Activated CD8-positive, alpha-beta memory T cell treated with anti-CD3 and anti-CD28 coated beads for 1 hour (primary cell): ENCODE measurements at places on chromosomes 1 and 21.

DNA sequence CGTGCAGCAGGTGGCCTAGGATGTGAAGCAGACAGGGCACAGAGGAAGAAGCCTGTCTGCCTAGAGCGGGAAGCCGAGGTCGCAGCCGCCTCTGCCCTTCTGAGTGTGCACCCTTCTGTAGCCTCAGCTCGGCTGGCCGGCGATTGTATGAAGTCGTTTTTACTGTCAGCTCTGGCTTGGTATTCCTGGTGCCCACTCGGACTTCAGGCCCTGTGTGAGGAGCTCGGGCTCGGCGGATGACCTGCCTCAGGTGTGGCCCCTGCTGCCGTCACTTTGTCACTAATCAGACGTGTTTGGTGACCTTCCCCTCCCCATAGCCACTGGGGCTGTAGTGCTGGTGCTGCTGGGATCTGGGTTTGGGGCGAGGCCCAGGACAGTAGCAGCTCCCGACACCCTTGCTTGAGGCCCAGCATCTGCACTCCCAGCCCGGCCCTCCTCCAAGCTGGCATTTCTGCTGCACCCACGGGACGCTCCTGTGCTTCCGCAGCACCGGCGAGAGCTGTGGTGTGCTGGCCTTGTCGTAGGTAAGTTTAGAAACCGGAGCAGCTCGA is 18.1 kb downstream of the SLX9 start:
- DNase-seq: no peak

DNA sequence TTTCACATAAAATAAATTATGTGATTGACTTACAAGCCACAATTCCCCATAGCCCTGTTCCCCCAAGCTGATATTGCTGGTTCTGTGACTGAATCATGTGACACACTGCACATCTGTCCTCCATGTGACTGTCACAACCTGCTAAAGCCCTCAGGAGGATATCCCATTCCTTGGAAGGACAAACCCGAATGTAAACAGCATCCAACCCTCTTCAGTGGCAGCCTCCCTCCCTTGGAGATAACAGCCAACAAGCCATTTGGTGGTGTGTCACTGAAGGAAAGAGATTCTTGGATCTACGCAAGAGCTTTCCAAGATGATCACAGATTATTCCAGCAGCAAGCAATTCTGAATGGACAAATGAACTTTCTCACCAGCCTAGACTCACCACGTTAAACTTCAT is 153.9 kb upstream of the TIAM1 start:
- no peak for DNase-seq

DNA sequence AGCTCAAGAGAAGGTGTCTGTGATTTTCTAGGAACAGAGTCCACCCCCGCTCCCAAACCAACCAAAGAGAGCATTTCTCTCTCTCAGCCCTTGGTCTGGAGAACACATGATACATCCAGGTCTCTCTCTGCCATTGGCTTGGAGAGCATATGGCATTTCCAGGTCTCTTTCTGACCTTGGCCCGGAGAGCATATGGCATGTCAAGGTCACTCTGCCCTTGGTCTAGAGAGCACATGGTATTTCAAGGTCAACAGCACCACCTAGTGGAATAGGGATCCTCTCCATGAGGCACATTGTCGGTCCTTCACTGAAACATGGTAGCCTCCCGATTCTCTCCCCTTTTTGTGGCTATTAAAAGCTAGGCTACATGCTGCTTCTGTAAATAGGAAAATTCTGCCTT is 437.7 kb upstream of the OLFM3 start:
- no peak for DNase-seq

- DNase-seq: no peak
These were observed 8.1 kb upstream of the POFUT2 start for GRCh38 chr21:45295576-45296365.

GRCh38 chr1:217228689-217229088 is 402.2 kb downstream of the GPATCH2 start:
- DNase-seq: no peak

DNA sequence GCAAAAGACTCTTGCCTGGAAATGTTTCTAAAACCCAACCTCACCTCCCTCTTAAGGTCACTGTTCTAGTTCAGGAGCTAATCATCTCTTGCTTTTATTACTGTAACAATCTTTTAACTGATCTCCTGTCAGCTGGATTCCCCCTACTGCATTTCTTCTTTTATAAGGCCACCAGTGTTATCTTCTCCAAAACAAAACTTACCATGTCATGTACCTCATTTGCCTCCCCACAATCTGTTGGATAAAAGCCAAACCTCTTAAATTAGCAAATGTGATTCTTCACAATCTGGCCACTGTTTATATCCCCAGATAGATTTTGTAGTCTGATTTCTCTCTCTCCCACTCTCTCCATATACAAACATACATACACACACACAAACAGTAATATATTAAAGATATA is 143.3 kb downstream of the DENND1B start:
- no peak for DNase-seq

- no peak for DNase-seq
These were observed 71.6 kb upstream of the CASZ1 start for GRCh38 chr1:10867914-10868598.

GRCh38 chr1:177592624-177593023 is 377.2 kb downstream of the SEC16B start:
- no peak for DNase-seq

DNA sequence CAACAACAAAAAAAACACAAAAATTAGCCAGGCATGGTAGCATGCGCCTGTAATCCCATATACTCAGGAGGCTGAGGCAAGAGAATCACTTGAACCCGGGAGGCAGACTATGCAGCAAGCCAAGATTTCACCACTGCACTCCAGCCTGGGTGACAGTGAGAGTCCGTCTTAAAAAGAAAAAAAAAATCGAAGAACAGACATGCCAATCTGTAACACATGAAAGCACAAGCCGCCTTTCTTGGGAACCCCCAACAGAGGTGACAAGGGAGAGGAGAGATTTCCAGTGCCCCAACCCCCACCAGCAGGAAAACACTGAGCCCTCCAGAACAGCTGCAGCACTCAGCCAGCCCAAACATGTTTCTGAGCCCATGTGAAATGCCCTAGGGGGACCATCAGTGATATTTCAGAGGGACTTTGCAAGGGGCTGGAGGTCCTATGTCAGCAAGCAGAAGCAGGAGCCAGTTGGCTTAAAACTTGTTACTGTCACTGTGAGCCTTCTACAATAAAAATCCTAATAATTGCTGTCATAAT is 14.2 kb upstream of the EFNA1 start:
- DNase-seq: no peak

GRCh38 chr1:24483441-24483840 is 19.2 kb upstream of the RCAN3 start:
- no peak for DNase-seq

DNA sequence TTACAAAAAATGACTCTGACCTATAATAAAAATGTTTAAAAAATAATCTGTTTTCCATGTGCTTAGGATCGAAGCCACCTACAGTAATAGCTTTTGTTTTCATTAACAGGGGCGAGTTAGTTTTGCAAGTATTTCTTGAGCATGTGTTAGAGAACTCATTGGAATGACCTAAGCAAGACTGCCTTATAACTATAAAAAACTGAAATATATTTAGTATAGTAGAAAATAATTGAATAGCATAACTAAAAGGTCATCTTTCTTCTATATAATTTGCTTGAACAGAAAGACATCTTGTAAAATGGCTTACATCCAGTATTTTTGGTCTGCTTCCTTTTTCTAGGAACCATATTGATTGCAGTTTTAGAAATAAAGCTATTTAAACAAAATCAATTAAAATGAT is 241.5 kb upstream of the NRIP1 start:
- DNase-seq: no peak

GRCh38 chr1:58909914-58910681 is 126.3 kb upstream of the JUN start:
- DNase-seq: no peak

GRCh38 chr1:17923666-17924065 is 168.5 kb downstream of the ACTL8 start:
- DNase-seq: no peak

DNA sequence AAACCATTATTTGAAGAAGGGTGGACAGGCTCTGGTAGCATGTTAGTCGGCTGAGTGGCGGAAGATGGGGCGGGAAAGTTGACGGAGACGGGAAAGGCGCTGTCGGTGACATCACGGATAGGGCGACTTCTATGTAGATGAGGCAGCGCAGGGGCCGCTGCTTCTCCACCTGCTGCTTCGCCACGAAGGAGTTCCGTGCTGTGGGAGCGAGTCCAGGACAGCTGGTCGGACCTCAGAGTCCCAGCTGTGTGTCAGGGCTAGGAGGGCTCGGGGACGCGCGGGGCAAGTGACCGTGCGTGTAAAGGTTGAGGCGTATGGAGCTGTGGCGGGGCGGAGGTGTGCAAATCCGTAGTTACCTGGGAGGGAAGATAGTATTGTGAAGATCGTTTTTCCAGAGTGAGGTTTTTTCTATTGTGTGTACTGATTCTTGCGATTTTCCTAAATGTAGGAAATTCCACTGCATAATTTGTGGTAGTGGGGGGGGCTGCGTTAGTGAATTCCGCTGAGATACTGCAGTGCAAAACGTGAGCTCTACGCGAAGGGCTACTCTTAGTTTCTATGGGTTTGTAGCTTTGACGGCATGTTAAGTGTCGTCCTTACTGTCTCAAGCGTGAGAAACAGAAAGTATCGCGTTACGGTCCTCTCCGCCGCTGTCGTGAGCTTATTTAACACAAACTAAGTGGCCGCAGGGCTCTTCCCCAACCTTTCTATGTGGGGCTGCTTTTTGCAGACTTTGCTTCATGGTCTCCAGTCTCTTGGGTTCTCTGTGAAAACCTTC is 111.2 kb upstream of the NBPF11 start:
- DNase-seq: peak; percentile 27

- DNase-seq: no peak
These were observed 26.5 kb upstream of the IFI16 start for GRCh38 chr1:158983235-158983634.

GRCh38 chr1:231720652-231721325 is 94.2 kb downstream of the DISC1 start:
- no peak for DNase-seq

DNA sequence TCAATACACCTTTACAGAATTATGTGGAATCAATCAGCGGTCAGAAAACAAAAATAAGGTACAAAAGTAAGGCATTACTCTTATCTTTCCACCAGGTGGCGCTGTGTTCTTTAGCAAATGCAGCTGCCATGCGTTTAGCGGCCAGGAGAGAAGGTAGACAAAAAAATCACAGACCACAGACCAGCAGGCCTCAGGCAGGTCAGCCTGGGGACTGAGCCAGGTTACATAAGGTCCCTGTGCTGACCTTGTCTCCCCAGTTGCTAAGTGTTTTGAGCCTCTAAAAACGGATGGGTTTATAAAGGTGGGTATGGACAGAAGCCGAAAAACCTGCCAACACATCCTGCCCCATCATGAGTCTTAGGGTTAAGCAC is 2.8 kb downstream of the RGS16 start:
- peak; percentile 51 for DNase-seq

DNA sequence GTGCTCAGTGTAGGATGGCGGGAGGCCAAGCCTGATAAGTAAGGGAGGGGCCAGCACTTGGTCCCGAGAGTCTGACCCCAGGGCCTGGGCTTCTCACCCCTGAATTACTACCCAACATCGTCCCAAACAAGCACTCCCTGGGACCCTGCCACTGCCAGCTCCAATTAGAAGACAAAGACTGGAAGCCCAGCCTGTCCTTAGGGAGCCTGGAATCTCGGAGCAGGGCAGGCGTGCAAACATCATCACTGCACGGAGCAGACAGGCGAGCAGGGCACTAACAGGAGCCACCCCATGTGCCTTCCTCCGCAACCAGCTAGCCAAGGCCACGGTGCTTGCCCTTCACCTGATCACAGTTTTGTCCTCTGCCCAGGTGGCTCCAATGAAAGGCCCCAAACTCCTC is 23.2 kb downstream of the KCNAB2 start:
- no peak for DNase-seq

DNA sequence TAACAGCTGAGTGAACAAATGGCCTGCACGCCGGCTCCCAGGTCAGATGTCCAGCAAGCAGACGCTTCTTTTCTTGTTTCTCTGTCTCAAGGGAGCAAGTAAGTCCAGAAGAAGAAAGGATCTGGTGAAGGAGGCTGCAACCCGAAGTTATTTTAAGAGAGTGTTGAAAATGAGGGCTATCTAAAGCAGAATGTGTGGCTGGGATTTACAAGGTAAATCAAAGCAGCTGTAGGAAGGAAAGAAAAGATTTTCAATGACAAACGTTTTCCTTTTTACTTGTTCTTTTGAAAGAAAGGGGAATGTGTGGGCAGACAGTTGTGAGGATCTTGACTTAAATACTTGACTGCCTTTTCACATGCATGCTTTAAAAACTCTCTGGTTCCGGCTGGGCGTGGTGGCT is 311.5 kb downstream of the KIF26B start:
- no peak for DNase-seq

GRCh38 chr21:44994047-44994694 is 54.3 kb downstream of the SLX9 start:
- DNase-seq: no peak

- DNase-seq: no peak
These were observed 325.7 kb downstream of the TGFB2 start for GRCh38 chr1:218670875-218671274.

- no peak for DNase-seq
These were observed 43.4 kb downstream of the KCNJ15 start for GRCh38 chr21:38300141-38300578.

DNA sequence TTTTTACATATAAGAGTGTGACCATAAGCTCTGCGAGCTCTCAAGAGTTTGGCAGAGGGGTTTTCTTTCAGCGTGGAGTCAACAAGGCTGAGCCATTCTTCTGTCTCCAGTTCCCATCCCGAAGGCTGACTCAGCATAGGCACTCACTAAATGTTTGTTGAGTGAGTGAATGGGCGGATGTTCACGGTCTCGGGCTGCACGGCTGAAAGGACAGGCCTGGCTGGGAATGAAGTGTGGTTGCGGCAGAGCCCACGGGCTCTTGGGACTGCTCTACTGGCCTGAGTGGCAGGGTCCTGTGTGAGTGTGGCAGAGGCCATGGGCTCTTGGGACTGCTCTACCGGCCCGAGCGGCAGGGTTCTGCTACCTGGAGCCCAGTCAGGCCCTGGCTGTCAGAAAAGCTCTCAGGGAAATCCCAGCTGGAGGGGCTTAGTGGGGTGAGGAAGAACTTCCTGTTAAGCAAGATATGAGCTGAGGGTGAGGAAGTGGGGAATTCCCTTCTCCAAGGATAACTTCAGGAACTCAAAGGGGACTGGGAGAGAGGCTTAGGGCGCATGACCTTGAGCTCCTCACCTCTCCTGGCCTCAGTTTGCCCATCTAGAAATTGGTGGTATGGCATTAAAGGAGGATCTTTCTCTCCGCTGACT is 56.6 kb upstream of the C1orf174 start:
- DNase-seq: no peak

DNA sequence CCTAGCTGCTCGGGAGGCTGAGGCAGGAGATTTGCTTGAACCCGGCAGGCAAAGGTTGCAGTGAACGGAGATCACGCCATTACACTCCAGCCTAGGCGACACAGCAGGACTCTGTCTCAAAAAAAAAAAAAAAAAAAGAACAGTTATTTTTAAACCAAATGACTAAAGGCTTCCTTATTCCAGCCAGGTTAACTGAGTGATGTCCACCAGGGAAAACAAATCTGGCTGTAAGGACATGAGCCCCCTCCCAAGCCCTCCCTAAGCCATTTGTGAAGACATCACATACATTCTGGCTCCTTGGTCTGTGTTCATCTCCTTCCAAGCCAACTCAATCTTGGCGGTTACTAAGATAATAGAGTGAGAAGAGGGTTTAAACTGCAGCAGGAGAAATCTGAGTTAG is 8.2 kb downstream of the TMCC2 start:
- DNase-seq: no peak

- no peak for DNase-seq
These were observed 15.7 kb upstream of the GLIS1 start for GRCh38 chr1:53754484-53755312.
